ENCODE measurements at places on chromosomes 1 and 21.

DNA sequence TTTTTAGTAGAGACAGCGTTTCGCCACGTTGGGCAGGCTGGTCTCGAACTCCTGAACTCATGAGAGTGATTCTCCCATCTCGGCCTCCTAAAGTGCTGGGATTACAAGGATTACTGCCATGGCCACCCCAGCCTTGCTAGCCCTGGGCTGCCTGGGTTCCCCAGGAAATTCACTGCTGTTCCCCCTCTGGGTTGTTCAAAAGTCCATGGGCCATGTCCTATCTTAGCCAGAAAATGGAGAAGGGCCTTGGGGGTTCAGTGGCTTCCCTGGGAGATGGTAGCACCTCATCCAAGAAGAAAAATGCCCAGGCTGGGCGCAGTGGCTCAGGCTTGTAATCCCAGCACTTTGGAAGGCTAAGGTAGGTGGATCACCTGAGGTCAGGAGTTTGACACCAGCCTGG, 20.9 kb downstream of the SLC26A9 start:
- no peak for DNase-seq

GRCh38 chr1:225878282-225878681, 3.9 kb downstream of the TMEM63A start:
- DNase-seq, result no peak

DNA sequence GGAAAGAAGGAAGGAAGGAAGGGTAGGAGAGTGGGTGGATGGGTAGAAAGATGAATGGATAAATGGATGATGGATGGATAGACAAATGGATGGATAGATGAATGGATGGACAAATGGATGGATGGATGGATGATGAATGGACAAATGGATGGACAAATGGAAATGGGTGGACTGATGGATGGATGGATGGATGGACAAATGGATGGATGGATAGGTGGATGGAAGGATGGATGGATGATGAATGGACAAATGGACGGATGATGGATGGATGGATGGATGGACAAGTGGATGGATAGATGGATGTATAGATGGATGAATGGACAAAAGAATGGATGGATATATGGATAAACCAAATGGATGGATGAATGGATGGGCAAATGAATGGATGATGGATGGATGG, 30.5 kb downstream of the CHD5 start:
- no peak for DNase-seq

GRCh38 chr1:10599194-10599861, 124.6 kb downstream of the PEX14 start:
- DNase-seq, result peak; percentile 43

- DNase-seq, result no peak
Observed at GRCh38 chr1:204623894-204624361, 61.6 kb downstream of the LRRN2 start.

- DNase-seq, result no peak
Observed at GRCh38 chr1:155941845-155942531, 550 bp downstream of the RXFP4 start.

DNA sequence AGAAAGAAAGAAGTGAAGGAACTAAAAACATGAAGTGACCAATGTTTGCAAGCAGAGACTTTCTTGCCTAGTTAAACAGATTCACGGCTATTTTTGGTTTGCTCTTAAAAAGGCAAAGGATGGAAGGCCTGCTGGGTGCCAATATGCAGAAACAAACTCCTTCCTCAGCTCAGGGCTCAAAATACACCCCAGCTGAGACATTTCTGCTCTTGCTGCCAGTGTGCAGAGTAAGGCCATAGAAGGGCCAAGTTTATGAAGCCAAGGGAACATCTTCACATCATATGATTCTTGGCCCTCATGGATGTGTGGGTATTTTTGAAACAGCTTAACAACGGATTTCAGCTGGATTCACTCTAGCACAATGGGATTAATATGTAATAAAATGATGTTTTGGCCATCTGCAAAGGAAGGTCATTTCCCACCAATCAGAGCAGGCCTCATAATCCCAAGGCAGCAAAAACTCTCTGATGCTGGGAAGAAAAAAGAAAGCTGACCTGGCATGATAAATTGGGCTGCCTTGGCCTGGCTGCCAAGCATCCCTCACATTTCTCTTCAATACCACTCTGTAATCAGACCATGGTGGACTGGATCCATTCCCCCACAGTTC, 70.7 kb downstream of the CAPZB start:
- no peak for DNase-seq

- DNase-seq, result no peak
Observed at GRCh38 chr1:23357138-23357908, 12.3 kb downstream of the ZNF436 start.

GRCh38 chr1:160739098-160739511, at the start of gene SLAMF7:
Gene SLAMF7, plus strand, starts transcription at chr1:160739247. Its CDS starts 55 bp downstream, at chr1:160739302.
- DNase-seq, result peak; percentile 43

GRCh38 chr1:99917214-99917613, 52.6 kb upstream of the SLC35A3 start:
- DNase-seq, result no peak

DNA sequence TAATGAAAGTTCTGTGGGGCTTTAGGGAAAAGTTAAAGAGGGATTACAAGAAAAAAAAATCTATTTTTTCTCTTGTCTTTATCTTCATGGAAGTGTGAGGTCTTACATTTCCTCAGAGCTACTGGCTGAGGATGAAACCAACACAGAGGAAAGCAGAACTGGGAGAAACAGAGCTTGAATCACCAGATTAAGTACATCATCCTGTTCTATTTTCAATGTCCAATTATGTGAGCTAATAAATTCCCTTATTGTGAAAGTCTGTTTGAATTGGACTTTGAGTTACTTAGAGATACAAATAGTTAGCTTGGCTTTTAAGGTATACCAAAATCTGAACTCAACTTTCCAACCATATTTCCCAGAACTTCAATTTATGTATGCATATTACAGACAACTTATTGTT, 69.2 kb downstream of the LPGAT1 start:
- DNase-seq, result no peak

DNA sequence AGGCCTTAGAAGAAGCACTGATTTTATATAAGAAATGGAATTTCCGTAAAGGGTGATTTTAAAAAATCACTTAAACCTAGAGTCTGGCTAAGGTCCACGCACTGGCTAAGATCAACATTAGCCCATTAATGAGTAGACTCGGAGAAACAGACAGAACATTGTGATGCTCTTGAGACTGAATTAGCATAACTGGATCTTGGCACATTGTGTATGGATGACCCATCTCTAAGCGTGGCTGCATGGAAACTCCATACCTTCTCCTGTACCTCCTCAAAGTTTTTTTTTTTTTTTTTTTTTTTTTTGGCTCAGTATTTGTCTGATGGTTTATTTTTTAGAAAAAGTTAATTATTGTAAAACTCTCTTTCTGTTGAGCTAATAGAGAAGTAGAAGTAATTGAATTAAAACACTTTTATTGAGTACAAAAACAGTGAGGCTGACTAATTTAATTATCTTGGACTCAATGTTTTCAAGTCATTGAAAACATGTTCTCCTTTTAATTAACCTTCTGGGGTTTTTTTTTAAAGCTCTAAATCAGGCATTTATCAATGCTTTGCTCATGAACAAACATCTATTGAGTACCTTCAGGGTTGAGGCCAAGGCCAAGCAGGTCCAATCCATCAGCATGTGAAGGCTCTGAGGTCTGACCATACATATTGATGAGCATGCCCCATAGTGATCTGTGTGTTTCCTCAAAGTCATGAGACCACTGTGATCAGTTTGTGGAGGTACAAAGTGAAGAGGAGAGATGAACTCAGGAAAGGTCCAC, 74.0 kb downstream of the TLR5 start:
- no peak for DNase-seq

DNA sequence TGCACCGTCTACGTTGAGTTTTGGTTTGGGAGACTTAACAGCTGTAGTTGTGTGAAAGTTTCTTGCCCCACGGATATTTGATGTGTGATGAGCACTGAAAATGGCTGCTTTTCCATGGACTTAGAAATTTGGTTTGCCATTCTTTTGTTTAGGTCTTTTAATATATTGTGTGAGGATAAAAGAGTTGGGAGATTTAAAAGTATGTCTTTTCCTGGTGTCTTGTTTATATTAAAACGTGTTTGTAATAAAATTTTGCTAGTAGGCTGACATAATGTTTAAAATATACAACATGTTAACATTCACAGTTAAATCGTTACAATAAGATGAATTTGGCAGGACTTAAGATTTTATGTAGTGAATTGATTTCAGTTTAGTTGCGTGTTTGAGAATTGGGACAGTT, 106.9 kb downstream of the DYRK1A start:
- no peak for DNase-seq

GRCh38 chr21:41830764-41831452, 48.2 kb downstream of the PRDM15 start:
- DNase-seq, result no peak

DNA sequence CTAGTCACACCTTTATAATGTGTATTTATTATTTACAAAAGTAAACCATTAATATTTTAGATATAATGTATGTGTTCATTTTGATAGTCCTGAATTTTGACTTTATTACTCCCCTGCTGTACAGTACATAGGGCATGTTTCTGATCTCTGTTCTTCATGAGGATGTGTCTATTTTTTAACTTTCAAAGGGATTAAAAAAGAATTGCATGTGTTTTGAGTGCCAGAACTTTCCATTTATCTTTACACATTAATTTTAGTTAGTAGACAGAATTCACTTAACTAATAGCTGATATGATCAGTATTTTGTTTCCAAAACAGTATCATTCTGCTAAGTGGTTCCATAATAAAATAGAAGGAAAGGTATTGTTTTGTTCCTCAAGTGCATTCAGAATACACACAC, 3.1 kb downstream of the PBX1 start:
- DNase-seq, result no peak

DNA sequence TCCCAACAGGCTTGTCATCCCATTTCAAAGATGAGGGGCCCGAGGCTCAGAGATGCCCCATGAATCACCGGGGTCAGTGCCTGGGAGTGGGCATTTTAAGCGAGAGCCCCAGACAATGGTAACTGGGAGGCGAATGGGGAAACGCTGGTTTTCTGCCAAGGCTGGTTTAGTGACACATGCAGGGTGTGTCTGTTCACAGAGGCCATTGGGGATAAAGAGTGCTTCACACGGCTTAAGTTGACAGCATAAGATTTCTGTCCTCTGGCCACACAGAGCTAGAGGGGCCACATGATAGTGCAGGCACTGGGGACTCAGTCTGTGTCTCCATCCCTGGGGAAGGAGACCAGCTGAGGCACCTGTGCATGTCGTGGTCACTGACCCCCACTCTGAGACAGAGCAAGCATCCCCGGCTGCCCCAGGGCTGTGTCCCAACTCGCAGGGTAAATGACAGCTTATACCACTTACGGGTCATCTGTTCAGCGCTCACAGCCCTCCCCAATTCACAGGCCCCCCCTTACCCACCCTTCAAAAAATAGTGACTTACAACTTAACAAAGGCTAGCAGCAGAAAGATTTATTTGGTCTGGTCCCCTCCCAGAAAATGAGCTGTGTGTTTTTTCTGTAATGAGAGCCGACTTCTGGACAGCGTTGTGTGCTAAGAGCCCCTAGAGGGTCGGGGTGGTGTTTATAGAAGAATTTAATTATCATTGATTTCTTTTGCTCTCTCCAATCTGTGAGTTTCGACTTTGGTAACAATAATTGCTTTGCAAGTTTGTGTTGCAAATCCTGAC, 34.9 kb upstream of the ARHGEF16 start:
- DNase-seq, result peak; percentile 5

- DNase-seq, result no peak
Observed at GRCh38 chr1:33468531-33468930, 3.9 kb upstream of the ZSCAN20 start.
